ENCODE measurements at places on chromosomes 1 and 21.

DNA sequence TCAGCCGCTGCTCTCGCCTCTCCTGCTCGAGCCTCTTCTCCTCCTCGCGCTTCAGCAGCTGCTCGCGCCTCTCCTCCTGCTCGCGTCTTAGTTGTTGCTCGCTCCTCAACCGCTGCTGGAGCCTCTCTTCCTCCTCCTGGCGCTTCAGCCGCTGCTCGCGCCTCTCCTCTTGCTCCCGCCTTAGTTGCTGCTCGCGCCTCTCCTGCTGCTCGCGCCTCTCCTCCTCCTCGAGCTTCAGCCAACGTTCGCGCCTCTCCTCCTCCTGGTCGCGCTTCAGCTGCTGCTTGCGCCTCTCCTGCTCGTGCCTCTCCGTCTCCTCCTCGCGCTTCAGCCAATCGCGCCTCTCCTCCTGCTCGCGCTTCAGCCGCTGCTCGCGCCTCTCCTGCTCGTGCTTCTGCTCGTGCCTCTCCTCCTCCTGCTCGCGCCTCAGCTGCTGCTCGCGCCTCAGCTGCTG is 3.7 kb downstream of the TCHH start:
- peak; percentile 65 for DNase-seq

GRCh38 chr1:40708750-40709099 is 17.2 kb downstream of the NFYC start:
- peak; percentile 92 for DNase-seq

GRCh38 chr1:14842891-14843290 is 244.4 kb downstream of the KAZN start:
- no peak for DNase-seq

DNA sequence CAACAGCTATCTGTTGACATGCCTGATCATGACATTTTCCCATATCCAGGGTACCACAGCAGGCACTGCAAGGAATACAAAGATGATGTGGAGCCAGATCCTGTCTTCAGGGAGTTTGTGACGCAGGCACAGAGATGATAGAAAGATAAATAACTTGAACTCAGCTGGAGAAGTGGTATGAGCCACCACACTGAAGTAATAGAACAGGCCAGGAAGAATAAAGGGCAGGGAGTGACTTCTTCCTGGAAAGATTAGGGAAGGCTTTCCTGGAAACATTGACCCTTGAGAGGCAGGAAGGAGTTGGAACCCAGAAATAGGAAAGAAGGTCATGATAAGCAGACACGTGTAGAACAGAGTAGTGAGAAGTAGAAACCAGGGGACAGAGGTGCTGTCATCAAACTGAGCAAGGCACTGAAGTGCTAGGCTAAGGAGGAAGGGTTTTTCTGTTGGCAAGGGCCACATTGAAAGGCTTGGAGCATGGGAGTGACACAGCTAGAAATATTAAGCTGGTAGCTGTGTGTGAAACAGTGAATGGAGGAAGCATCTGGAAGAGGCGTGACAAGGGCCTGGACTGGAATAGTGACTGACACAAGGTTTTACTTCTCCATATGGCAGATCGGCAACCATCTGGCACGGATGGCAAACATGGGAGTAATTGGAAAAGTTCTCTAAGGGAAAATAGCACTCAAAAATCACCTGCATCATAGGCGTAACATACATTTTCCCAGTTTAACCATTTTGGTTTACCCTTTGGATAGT is 68.4 kb downstream of the AK5 start:
- DNase-seq: peak; percentile 80

- DNase-seq: no peak
These were observed 7.9 kb downstream of the PGBD2 start for GRCh38 chr1:248913933-248914332.

DNA sequence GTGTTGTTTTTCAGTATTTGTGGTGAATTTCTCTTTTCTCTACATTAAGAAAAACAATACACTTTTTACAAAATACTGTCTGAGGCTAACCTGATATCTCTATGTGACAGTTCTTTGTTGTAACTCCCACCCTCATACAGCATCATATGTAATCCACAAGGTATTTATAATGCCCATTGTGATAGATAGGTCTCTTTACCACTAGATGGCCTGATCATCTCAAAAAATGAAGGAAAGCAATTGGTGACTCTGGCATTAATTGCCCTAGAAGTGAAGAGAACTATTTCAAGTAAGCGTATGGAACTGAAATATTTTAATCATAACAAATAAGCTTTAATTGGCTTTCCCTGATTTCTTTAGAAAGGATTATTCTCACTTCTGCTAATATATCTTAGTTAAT is 36.2 kb upstream of the HFM1 start:
- peak; percentile 32 for DNase-seq
